ENCODE measurements at places on chromosomes 11 and 22. TPM values are rescaled to one million over a fixed set of nuclear protein-coding genes. Genes with fewer than 3 reads are reported as not detected.
A peak's percentile ranks its signal among the peaks of the same experiment; 100 is the strongest.

GRCh38 chr11:4060182-4060923, 34.2 kb upstream of the RRM1 start:
- H3K27ac ChIP-seq = no peak overlapping the region
- no peak for DNase-seq
- no peaks in the 10 kb centered on the region for H3K4me1 ChIP-seq
- H3K27me3 ChIP-seq = no peaks in the 10 kb centered on the region
- peaks cover 13% of the 10 kb centered on the region for H3K36me3 ChIP-seq

GRCh38 chr22:36363349-36363981, 24.3 kb downstream of the MYH9 start:
- DNase-seq = no peak
- no peak overlapping the region for H3K4me3 ChIP-seq

OR2AG2 gene
- 0.11 TPM for total RNA-seq

INPP5J gene
- total RNA-seq = 381 TPM

DNA sequence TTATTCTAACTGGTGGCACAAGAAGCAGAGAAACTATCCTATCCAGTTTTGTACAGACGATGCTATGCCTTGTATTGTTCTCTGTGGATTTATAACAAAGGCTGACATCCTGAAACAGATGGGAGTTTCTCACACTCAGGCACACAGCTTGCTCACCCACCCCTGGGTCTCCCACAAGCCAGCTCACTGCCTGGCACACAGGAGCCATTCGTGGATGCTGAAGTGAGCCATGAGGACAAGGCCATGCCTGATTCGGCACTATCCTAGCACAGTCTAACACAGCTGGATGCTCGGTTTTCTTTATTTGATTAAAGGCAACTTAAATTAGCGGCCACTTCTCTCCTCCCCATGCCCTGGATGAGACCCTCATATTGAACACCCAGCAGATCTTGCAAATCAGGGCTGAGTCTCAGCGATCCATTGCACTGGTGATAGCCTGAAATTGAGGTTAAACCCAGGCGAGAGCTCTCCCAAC, 25.7 kb upstream of the TMPRSS4 start:
- H3K4me1 ChIP-seq = no peaks in the 10 kb centered on the region
- H3K36me3 ChIP-seq = no peaks in the 10 kb centered on the region
- no peak overlapping the region for H3K4me3 ChIP-seq
- H3K27me3 ChIP-seq = no peaks in the 10 kb centered on the region

GRCh38 chr11:104776501-104777170, 121.6 kb downstream of the CASP12 start:
- H3K27ac ChIP-seq = no peak overlapping the region
- no peak overlapping the region for H3K4me3 ChIP-seq
- H3K36me3 ChIP-seq = no peaks in the 10 kb centered on the region
- no peak for DNase-seq

C22orf31 gene
- not detected for total RNA-seq

NRIP3 gene
- 0.56 TPM for total RNA-seq

OR4A16 gene
- not detected for total RNA-seq

DNA sequence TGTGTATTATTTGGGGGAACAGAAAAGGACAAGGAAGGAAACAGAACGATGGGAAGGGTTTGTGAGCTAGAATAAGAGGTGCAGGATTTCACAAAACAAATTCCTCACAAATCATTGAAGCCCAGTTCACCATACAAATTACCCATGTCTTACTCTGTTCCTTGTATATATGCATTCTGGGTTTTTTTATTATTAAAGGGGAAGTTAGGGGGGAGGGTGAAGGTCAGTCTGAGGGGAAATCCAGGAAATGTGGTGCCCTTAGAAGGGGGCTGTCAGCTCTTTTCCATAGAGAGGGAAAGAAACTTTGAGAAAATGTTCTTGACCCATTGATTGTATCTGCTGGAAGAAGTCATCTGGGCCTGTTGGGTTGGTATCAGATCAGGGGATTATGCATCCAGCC, 90.8 kb downstream of the RNF169 start:
- no peaks in the 10 kb centered on the region for H3K4me1 ChIP-seq
- no peaks in the 10 kb centered on the region for H3K27me3 ChIP-seq
- H3K27ac ChIP-seq = no peak overlapping the region
- H3K36me3 ChIP-seq = peaks cover 20% of the 10 kb centered on the region
- no peak for DNase-seq
- no peak overlapping the region for H3K4me3 ChIP-seq

DNA sequence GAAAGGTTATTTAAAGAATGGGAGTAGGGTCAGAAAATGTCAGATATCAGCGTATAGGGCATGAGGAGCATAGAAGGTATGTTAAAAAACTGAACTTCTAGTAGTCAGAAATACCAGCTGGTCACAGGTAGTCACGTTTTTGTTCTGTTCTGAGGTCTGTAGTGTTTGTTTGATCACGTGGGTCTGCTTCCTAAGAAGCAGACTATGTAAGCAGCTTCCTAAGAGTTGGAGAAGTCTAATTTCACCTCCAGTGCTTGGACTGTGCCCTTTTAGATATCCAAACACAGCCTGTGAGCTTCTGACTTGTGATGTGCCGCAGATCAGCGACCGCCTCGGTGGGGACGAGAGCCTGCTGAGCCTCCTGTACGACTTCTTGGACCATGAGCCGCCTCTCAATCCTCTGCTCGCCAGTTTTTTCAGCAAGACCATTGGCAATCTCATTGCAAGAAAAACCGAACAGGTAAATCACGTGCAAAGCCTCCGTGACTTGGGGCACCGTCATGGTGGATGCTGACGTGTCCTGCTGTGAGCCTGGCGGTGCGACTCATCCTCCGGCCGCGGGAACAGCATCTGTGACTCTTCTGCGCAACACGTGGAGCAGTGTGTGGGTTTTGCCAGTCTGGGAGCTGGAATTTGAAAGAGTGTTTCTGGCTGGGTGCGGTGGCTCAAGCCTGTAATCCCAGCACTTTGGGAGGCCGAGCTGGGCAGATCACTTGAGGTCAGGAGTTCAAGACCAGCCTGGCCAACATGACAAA, 63.5 kb downstream of the PPP6R2 start:
- DNase-seq = peak; percentile 25
- no peaks in the 10 kb centered on the region for H3K27me3 ChIP-seq
- peaks cover 17% of the 10 kb centered on the region for H3K36me3 ChIP-seq
- peaks cover 12% of the 10 kb centered on the region for H3K4me1 ChIP-seq
- H3K4me3 ChIP-seq = no peak overlapping the region
- H3K27ac ChIP-seq = peak overlapping the region; percentile 20

DNA sequence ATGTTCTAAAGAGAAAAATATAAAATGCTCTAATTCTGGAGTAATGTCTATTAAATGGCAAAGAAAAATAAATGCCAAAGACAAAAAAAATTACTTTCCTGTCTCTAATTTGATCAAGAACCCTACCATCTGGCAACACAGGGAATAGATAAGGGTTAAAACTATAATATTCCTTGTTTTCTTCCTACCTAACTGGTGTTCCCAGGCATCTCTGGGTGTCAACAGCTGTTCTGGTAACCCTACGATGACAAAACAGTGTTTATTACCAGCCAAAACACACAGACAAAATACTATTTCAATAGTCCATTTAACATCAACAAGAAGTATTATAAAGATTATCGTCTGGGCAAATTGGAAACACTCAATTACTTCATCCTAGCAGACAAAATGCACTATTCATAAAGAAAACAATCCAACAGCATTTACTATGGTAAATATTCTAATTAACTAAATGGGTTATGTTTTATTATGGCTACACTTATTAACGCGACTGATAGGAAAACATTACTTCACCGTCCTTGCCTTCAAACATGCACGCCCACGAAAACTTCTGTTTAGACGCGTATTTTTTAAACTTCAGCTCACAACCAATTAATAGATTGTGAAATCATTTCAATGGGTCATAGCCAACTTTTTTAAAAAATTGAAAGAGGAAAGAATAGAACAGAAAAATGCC, 50.6 kb downstream of the LGR4 start:
- no peak overlapping the region for H3K27ac ChIP-seq
- no peaks in the 10 kb centered on the region for H3K27me3 ChIP-seq
- no peak for DNase-seq
- H3K4me3 ChIP-seq = no peak overlapping the region

KREMEN1 gene
- 18.1 TPM for total RNA-seq

- peaks cover 12% of the 10 kb centered on the region for H3K4me1 ChIP-seq
- H3K4me3 ChIP-seq = peak within 1 kb of the TSS; percentile 20
- no peaks in the 10 kb centered on the region for H3K36me3 ChIP-seq
- peak within 1 kb of the TSS; percentile 51 for H3K27ac ChIP-seq
- DNase-seq = no peak
Observed at GRCh38 chr11:64035576-64035975, at the start of gene FLRT1. FLRT1 (plus strand) TSS chr11:64035931; CDS start chr11:64116268, 80,337 bp downstream.

GRCh38 chr22:31623592-31624304, 38.3 kb downstream of the PISD start:
- peaks cover 12% of the 10 kb centered on the region for H3K36me3 ChIP-seq
- H3K27me3 ChIP-seq = no peaks in the 10 kb centered on the region
- DNase-seq = no peak
- H3K27ac ChIP-seq = no peak overlapping the region

PUS3 gene
- 14.6 TPM for total RNA-seq

KRTAP5-7 gene
- total RNA-seq = not detected

GRCh38 chr11:67302571-67303131, 679 bp upstream of the SSH3 start:
- H3K4me3 ChIP-seq = peak overlapping the region; percentile 92
- H3K36me3 ChIP-seq = peaks cover 12% of the 10 kb centered on the region
- H3K27ac ChIP-seq = peak overlapping the region; percentile 76
- no peaks in the 10 kb centered on the region for H3K27me3 ChIP-seq

- DNase-seq = peak; percentile 43
- peaks cover 25% of the 10 kb centered on the region for H3K4me1 ChIP-seq
- H3K27me3 ChIP-seq = no peaks in the 10 kb centered on the region
- peak within 1 kb of the TSS; percentile 95 for H3K4me3 ChIP-seq
- H3K36me3 ChIP-seq = no peaks in the 10 kb centered on the region
Observed at GRCh38 chr22:35648066-35649025, at the start of gene APOL6. APOL6 (plus strand) TSS chr22:35648446; CDS start chr22:35656426, 7,980 bp downstream.

GRCh38 chr11:88535916-88536547, 198.5 kb upstream of the CTSC start:
- H3K27me3 ChIP-seq = no peaks in the 10 kb centered on the region
- H3K4me3 ChIP-seq = no peak overlapping the region
- DNase-seq = no peak
- no peaks in the 10 kb centered on the region for H3K4me1 ChIP-seq

- no peak overlapping the region for H3K27ac ChIP-seq
- no peaks in the 10 kb centered on the region for H3K4me1 ChIP-seq
- H3K36me3 ChIP-seq = no peaks in the 10 kb centered on the region
Observed at GRCh38 chr11:130397780-130398179, 30.6 kb downstream of the ADAMTS8 start.

DNA sequence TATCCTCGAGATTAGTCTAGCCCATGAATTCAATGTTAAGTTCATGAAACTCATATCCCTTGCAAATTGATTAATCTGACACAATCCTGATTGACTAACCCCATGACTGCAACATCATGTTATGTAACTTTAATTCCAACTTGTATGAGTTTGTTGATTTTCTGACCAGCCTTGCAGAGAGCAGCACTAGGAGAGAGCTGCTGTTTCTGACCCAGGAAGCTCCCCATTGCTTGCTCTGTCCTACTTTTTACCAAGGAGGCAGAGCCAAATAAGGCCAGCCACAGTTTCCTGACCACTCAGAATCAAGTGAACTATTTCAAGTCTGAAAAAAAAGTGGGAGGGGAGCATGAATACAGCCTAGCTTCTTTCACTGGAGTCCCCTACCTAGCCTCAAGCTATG, 13.2 kb downstream of the MPZL3 start:
- H3K27me3 ChIP-seq = no peaks in the 10 kb centered on the region
- H3K4me1 ChIP-seq = peaks cover 24% of the 10 kb centered on the region
- no peak overlapping the region for H3K4me3 ChIP-seq
- H3K36me3 ChIP-seq = no peaks in the 10 kb centered on the region
- peak overlapping the region; percentile 40 for H3K27ac ChIP-seq

DNA sequence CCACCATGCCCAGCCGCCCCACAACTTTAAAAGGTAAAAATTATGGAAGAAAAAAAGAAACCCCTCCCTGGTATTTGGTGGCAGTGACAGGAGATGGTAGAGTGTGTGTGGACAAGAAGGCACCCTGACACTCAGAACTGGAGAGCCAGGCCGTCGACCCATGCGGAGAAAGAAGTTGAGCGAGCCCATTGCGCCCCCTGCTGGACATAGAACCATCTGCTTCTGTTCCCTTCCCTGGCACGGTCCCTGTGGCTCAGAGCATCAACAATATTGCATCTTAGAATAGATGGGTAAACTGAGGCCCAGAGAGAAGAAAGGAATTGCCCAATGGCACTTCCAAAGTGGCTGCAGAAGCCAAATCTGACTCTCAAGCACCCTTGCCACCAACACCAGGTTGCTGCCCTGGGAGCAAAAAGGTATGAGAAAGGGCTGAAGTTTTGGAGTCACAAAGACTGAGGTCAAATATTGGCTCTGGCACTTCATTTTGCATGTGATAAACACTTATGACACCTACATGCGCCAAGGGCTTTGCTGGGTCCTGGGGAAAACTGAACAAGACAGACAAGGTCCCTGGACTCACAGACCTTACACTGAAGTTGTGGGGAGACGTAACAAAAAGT, 8.6 kb downstream of the MRPL11 start:
- H3K36me3 ChIP-seq = peaks cover 2% of the 10 kb centered on the region
- no peak overlapping the region for H3K27ac ChIP-seq
- H3K4me3 ChIP-seq = no peak overlapping the region
- DNase-seq = peak; percentile 70
- H3K4me1 ChIP-seq = no peaks in the 10 kb centered on the region
- H3K27me3 ChIP-seq = no peaks in the 10 kb centered on the region

DNA sequence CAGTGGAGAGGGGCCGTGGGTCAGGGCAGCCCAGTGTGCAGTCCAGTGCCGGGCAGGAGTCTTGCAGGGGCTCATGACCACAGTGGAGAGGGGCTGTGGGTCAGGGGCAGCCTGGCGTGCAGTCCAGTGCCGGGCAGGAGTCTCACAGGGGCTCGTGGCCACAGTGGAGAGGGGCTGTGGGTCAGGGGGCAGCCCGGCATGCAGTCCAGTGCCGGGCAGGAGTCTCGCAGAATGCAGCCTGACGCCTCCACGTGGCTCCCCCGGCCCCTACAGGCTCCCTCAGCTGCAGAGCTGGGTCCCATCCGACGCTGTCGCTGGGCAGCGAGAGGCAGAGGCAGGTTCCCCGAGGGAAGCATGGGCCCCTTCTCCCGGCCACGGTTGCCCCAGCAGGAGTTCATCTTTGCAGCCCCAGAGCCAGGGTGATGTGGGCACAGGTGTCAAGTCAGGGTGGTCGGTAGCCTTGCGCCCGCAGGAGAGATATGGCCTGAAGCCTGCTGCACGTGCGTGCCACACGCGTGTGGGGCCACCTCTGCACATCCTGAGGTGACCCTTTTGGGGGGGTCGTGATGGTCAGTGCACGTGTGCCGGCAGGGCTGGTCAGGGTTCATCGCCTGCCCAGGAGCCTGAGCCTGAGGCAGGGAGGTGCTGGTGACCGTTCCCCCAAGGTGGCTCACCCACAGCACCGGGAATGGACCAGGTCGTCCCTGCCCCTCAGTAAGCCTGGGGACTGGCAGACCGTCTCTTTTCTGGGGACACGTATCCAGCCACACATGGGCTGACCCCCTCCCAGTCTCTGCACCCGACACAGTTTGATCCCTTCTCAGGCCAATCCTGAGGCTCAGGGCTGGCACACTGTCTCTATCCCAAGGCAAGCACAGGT, 2.9 kb downstream of the IFITM5 start:
- no peaks in the 10 kb centered on the region for H3K36me3 ChIP-seq
- DNase-seq = no peak
- H3K27me3 ChIP-seq = no peaks in the 10 kb centered on the region
- H3K4me3 ChIP-seq = no peak overlapping the region

GDPD5 gene
- 5.9 TPM for total RNA-seq

Measured in thyroid gland (tissue), 4 donors.